ENCODE measurements at places on chromosomes 5 and 9.
A peak's percentile ranks its signal among the peaks of the same experiment; 100 is the strongest.

DNA sequence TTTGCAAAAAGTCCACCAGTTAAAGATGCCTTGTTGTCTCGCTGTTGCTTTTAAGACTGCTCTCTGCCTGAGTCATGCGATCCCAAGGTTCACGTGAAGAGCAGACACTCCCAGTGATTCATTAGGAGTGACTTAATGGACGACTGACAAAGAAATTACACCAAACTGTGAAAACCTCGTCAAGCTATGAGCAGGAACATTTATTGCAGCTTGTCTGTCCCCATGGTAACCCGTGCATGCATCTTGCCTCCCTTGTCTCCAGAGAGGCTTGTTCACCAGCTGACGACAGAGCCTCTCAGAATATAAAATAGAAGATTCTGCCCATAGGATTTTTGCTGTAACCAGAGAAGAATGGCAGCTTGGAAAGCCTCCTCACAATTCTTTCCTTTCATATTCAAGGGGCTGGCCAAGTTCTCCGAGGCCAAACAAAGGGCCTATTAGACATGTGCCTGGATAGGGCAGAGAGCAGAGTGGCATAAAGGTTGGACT, 352.7 kb downstream of the SPOCK1 start:
- no peak for DNase-seq

- DNase-seq: no peak
These were observed 164.9 kb upstream of the IRX1 start for GRCh38 chr5:3430691-3431090.

- no peak for DNase-seq
These were observed at the start of gene CTXN3 for GRCh38 chr5:127649018-127649439. Gene CTXN3 (plus strand): TSS chr5:127649082. CDS start chr5:127657522, 8,440 bp downstream.

DNA sequence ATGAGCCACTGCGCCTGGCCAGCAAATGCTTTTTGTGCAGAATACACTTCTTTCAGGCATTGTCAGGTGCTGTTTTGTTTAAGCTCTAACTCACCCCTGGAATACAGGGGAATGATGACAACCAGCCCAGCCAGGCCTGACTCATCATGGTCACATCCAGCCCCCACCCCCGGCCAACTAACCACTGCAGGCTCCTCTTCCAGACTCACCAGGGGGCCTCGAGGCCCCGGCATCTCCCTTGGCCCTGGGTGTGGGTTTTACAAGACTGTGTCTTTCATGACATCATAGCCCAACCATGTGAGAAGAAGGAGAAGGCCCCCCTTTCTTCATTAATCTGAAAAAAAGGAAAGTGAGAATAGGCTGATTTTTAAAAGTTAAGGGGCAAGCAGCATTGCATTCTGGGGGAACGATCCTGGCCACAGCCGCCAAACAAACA, 35.5 kb downstream of the OLFML2A start:
- no peak for DNase-seq

DNA sequence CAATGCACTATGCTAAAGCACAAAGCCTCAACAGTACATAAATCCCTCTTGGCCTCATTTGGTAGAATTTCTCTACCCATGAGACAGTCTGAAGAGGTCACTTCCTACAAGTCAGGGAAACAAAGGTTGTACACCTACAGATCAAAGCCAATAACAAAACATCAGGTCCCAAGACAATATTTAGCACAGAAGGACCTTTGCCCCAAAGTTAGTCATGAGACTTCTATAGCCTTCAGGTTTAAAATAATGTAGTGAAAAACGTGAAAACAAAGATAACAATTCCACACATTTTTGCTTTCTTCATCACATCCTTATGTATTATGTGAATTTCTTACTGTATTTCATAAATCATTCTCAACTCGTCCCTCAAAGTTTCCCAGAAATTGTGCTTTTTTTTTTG, 15.8 kb downstream of the AFF4 start:
- DNase-seq: no peak

DNA sequence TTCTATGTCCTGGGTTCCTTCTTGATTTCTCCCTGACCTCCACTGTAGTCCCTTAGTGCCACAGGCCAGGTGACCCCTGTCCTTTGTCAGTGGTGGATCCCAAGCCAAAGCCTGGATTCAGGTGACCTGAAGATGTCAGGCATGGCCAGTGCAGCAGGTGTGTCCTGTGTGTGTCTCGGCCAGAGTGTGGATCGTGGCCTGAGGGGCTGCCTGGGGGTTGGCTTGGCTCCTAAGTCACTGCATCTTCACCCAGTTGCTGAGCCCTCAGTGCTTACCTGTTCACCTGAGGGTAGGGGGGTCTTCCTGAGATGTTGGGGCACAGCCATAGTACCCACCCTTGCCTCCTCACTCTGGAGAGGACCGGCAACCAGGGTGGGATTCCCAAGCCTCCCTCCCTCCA, 61.8 kb upstream of the PITX1 start:
- DNase-seq: no peak

DNA sequence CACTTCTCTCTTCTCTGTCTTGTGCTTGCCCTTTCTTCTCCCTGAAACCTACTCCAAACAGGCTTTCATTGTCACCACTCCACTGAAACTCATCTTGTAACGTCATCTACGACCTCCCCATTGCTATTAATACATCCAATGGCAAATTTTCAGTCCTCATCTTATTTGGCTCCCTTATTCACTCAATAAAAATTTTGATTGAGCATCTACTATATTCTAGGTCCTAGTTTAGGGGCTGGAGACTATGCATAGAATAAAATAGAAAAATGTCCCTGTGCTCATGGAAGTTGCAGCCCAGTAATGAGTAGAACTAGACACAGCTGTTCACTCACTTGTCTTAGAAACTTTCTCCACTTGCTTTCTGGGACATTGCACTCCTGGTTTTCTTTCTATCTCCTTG, 24.9 kb upstream of the FSTL4 start:
- no peak for DNase-seq

GRCh38 chr5:56301069-56301468, 67.9 kb upstream of the ANKRD55 start:
- no peak for DNase-seq

DNA sequence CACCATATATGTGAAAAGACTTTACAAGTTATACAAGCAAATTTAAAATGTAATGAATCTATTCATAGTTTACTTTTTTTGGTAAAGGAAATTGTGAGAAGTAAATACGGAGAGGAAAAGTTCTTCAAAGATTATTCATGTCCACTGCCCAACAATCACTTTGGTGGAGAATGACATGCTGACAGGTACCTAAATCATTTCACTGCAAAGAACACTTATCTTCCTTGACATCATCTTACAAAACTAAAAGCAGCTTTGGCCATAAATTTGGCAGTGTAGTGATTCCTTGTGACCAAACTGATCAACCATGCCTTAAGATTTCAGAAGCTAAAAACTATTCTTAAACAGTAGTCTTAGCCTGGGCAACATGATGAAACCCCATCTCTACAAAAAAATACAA, 42.5 kb downstream of the GOLPH3 start:
- no peak for DNase-seq

DNA sequence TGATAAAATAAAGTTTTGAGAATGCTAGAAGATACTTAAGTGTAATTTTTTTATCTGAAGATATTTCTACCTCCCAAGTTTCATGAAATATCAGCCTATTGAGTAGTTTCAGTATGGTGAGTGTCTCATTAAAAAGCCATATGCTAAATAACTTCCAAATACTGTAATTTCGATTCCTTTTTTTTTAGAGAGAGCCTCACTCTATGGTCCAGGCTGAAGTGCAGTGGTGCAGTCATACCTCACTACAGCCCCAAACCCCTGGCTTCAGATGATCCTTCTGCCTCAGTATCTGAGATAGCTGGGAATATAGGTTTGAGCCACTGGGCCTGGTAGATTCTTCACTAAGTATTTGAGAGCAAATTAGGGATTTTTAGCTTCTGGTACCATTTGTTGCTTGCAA, 24.5 kb downstream of the CDC42SE2 start:
- no peak for DNase-seq

DNA sequence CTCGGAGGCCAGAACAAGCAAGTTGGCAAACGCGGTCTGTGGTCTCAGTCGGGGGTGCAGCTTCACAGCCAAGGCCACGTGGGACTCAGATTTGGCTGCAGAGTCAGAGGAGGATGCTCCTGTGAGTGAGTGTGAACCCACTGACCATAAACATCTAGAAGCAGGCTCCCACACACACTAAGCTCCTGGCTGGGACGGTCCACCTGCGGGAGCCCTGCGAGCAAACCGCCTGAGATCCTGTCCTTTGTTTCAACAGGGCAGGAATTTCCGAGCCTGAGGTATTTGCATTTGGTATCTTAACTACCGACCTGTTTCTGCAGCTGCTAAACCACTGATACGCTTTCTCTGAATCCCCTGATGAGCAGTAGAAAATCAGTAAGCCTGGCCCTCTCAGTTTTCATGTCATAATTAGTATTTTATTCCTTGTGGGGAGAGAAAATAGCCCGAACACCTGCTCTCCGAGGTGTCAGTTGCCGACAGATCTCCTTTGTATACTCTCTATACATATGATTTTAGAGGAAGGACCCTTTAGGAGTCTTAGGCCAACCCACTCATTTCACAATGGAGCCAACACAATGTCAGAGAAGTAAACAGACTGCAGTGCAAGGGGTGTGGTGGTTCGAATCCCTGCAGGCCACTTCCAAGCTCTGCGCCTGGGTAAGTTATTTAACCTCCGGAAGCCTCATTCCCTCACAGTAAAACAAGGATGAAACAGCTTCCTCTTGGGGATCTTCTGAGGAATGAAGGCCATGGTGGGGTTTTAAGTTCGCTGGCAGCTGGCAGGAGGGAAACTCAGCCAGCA, 40.9 kb upstream of the PWWP2A start:
- DNase-seq: no peak

DNA sequence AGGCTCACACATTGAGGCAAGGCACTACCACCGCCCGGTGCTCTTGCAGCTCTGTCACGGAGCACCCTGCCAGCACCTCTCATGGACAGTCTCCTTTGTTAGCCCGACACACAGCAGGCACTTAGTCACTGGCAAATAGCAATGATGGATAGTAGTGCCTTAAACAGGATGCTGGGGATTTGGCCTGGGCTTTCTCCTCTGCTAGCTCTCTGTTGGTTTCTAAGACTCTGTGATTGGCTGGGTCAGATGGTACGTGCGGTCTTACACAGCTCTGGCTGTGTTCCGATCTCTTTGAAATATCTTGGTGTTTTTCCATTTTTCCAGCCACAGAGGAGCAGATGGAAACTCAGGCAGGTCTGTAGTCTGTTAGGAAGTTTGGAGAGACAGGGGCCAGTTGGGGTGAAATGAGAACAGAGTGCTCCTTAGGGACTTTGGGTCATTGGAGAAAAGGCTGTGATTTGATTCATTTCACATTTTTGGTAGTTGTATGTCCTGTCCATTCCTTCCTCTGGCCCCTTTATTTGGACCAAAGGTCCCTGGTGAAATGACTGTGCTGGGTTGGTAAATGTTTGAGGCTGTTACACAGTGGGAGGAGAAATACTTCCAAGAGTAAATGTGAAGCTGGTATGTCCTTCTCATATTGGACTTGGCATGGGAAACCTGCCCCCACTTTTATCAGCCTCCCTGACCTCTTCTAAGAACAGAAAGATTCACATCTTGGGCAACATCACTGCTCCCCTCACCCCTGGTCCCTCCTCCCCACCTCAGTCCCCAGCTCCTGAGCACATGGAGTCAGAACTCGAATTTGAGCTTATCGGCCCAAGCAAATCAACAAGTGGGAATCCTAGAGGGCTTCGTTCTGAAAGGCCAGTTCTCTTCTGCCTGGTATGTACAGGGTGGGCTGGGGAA, 3.4 kb downstream of the SMIM3 start:
- DNase-seq: no peak

DNA sequence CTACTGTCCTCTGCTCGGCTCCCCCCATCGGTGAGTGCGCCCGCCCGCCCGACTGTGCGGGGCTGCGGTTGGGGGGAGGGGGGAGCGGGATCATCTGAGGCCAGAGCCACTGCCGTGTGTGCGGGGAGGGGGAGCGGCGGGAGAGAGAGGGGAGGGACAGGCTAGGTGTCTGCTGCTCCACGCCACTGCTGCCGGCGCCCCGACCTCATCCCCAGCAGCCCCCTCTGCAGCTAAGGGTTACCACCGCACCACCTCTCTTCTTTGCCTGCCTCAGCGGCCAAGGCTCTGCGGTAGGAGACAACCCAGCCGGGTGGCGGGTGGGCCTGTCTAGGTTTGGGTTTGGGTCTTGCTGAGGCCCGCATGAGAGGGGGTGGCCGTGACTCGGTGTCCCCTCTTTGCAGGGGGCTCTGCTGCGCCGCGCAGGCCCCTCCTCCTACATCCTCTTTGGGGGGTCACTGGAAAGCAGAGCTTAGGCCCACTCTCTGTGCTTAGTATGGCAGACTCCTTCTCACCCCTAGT, 670 bp upstream of the PURA start:
- DNase-seq: peak; percentile 69

DNA sequence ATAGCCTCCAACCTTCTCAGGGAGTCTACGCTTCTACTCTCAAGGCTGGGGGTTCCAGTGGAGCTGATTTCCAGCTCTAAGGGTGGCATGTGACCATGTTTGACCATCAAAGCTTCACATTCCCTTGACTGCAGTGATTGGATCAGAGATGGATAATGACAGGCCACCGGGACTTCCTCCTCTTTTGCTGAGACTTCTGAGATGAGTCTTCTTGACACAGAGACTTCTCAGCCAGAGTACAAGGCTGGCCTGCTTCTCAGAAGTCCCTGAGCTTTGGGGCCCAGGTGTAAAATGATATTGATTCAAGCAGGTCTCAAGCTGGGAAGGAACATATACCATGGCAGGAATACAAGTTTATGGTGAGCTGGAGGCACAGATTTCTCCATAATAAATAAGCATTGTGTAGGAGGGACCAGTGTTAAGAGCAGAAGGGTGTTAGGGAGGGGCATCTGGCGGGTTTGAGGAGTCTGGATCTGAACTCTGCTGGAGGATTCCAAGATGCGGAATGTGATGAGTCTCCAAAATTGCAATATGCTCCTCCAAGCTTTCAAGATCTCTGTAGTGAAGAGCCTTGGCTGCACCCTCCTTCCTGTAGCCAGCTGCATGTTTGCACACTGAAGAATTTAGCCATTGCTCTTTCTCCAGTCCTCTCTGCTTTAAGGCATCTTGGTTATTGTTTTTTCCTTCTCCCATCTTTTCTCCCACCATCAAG, 41.7 kb upstream of the HSD17B4 start:
- no peak for DNase-seq

- DNase-seq: no peak
These were observed 84.9 kb downstream of the RGS3 start for GRCh38 chr9:113548221-113549041.

DNA sequence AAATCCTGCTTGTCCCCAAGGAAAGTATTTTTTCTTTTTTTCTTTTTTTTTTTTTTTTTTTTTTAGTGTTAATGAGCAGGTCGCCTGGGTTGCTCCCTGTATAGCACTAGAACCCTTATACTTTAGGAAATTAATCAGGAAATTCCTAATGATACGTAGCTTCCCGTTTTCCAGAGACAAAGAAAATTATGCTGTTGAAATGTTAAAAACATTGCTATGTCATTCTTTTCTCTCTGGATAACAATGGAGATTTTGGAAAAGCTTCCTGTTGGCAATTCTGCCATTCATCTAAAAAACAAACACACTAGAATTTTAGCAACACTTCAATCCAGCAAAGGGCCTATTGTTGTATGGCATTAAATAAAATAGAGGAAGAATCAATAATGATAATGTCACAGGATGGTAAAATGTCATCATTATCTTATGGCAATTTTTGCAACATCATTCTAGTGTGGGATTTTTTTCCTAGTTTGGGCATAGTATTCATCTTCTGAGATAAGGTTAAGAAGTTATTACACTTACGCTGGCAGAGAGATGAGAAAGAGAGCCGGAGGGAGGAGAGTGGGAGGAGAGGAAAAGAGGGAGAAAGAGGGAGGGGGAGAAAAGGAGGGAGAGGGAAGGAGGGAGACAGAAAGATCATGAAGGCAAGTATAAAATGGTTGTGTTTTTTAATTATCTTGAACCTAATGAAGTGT, 315.8 kb upstream of the PDE4D start:
- no peak for DNase-seq

Measured in naive thymus-derived CD8-positive, alpha-beta T cell (primary cell).